Smooth muscle cell of bladder (primary cell): ENCODE measurements at places on chromosomes 1 and 21. TPM values are rescaled to one million over a fixed set of nuclear protein-coding genes. Genes with fewer than 3 reads are reported as not detected.

GRIK1 gene
- total RNA-seq = not detected in 2 replicates

CPT2 gene
- total RNA-seq = 13.2 and 16.8 TPM in 2 replicates

TNFSF18 gene
- under 0.01 TPM in 1 of 2 replicates, not detected in the other for total RNA-seq

KRTAP10-5 gene
- total RNA-seq = not detected in 2 replicates

KRTAP11-1 gene
- total RNA-seq = not detected in 2 replicates

KCNQ4 gene
- total RNA-seq = under 0.01 TPM in 1 of 2 replicates, not detected in the other

CEP170 gene
- total RNA-seq = 72.7 and 101 TPM in 2 replicates

OLFM3 gene
- total RNA-seq = not detected in 2 replicates

PTGER3 gene
- total RNA-seq = 3.8 and 10.9 TPM in 2 replicates

KRTAP12-1 gene
- total RNA-seq = not detected in 2 replicates

C2CD4D gene
- not detected in 2 replicates for total RNA-seq

SMCP gene
- total RNA-seq = not detected in 2 replicates

ERVH48-1 gene
- total RNA-seq = not detected in 2 replicates

LRRIQ3 gene
- 1.1 TPM in 2 replicates for total RNA-seq

DNAJC28 gene
- total RNA-seq = 1.4 and 1.5 TPM in 2 replicates

TPTE gene
- not detected in 2 replicates for total RNA-seq

NR5A2 gene
- under 0.01 TPM in 1 of 2 replicates, not detected in the other for total RNA-seq

DYNLT4 gene
- not detected in 2 replicates for total RNA-seq

CCDC181 gene
- total RNA-seq = 0.09 and 0.14 TPM in 2 replicates

MCOLN2 gene
- 0.85 and 3.1 TPM in 2 replicates for total RNA-seq

DFFB gene
- 7.9 and 8.2 TPM in 2 replicates for total RNA-seq

KLHDC9 gene
- 1.2 and 1.8 TPM in 2 replicates for total RNA-seq

LBR gene
- 16.5 and 19.1 TPM in 2 replicates for total RNA-seq

KRTAP19-1 gene
- total RNA-seq = not detected in 2 replicates

FAM163A gene
- total RNA-seq = under 0.01 TPM in 2 replicates

FAM177B gene
- 0.09 TPM in 1 of 2 replicates, not detected in the other for total RNA-seq

ZSCAN20 gene
- 8.7 and 11.1 TPM in 2 replicates for total RNA-seq

VHLL gene
- 0.28 TPM in 1 of 2 replicates, not detected in the other for total RNA-seq

KCND3 gene
- 0.57 and 0.92 TPM in 2 replicates for total RNA-seq

UQCRH gene
- total RNA-seq = 491 and 862 TPM in 2 replicates

DNAI4 gene
- total RNA-seq = 5.5 and 11.8 TPM in 2 replicates

TNFSF4 gene
- 1.4 and 2.8 TPM in 2 replicates for total RNA-seq

SYT11 gene
- total RNA-seq = 35.4 and 37.9 TPM in 2 replicates

CLCA4 gene
- total RNA-seq = not detected in 2 replicates

AQP10 gene
- not detected in 2 replicates for total RNA-seq

HSD11B1 gene
- 137 and 168 TPM in 2 replicates for total RNA-seq

KRTAP19-8 gene
- not detected in 2 replicates for total RNA-seq

OR2G6 gene
- not detected in 2 replicates for total RNA-seq
